ENCODE measurements at places on chromosomes 16 and 17.
A peak's percentile ranks its signal among the peaks of the same experiment; 100 is the strongest.

DNA sequence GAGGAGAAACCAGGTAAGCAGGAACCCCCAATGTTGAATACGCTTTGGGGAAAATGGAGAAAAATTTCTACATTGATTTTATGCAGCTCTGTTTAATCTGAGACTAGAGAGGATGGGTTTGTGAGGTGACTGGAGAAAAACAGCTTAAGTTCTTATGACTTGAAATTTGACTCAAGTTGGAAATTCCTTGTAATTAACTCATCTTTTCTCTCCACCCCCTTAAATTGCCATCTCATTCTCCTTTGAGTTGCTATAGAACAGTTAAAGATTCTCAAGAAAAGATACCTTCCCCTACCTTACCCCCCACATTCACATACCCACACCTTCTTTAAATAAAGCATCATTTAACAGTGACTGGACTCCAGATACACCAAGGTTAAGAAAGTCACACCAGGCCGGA, 24.2 kb downstream of the ZNRF1 start:
- peak; percentile 71 for DNase-seq

GRCh38 chr16:65480281-65481091, 358.6 kb upstream of the CDH11 start:
- no peak for DNase-seq

DNA sequence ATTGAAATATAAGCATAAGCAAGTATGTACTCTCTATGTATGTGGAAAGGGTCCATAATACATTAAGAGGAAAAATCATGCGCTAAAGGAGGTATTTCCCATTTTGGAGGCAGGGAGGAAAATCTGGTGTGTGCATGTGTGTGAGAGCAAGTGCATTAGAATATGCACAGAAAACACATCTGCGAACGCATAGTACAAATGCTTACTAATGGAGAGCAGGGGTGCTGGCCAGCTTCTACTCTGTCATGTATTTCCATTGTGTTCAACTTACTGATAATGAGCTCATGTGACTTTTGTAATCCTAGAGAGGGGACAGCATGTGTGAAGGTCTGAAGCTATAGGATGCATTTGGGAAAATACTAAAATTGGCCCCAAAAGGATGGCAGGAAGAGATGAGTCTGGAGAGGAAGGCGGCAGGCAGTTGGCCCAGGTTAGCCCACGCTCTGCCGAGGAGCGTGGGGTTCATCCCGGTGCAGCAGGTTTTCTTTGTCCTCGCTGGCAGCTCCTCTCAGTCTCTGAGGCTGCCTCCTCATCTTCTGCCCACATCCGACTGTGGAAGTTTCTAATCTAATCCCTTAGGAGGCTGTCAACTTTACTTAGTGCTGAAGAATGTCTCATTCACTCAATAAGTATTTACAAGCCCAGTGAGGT, 17.8 kb upstream of the KSR1 start:
- DNase-seq: no peak

DNA sequence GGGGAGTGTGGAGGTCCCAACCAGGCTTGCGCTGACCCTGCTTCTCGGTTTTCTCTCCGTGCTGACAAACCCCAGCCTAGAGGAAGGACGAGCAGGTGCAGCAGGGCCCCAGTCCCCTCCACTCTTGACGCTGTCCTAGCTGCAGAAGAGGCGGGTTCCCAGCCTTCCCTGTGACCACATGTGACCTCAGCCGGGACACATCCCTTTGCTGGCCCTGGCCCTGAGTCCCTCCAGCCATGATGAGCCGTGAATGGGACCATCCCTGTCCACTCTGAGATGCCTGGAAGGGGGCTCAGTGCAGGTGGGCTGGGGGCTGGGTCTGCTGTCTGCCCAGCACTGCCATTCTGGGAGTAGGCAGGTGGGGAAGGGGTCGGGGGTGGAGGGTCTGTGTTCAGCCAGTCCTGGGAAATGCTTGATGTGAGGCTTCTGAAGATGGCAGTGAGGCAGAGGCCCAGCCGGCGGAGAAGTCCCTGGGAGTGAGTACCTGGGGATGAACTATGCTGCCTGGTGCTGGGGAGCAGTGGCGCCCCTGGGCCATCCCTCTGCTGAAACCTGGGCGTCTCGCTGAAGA, 1.9 kb upstream of the TUBB3 start:
- peak; percentile 26 for DNase-seq

- peak; percentile 64 for DNase-seq
These were observed 2.7 kb downstream of the ZFPM1 start for GRCh38 chr16:88455610-88456355.

DNA sequence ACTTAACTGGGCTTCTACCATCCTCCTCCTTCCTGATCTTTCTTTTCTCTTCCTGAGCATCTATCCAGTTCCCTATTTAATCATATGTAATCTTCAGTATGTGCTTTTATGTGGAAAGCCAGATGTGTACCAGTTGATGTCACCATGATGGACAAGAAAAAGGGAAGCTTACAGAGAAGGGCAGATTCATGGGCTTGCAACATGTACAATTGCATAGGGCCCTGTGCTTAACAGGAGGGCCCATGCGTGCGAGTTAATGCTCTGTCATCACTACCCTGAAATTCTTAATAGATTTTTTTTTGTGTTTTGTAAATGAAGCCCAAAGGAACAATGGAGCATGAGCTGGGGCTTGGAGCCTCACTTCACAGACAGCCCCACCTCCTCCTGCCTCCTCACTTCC, 124.3 kb downstream of the CDH13 start:
- no peak for DNase-seq

GRCh38 chr17:41571561-41572434, at the start of gene KRT9:
TSS of gene KRT9 (minus strand) at chr17:41572059. CDS start at chr17:41571992, 67 bp downstream.
- DNase-seq: no peak

- no peak for DNase-seq
These were observed 51.2 kb downstream of the LITAF start for GRCh38 chr16:11535494-11535893.

DNA sequence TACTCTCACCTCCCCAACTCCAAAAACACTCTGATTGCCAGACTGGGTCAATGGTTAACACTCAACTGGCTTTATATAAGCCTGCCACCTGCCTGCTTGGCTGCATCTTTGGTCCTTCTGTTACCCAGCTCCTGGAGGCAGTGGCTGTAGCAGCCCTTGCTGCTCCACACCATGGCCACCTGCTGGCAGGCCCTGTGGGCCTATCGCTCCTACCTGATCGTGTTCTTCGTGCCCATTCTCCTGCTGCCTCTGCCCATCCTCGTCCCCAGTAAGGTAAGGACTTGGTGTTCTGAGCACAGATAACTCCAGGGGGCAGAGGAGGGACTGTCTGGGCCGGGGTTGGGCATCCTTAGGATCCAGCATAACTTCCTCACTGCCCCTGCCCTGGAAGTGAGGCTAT, at the start of gene SLC13A2:
Gene SLC13A2 (plus strand): TSS at position 103 of the 400 bp plus-strand sequence. CDS start 69 bp downstream, at position 172.
- DNase-seq: no peak

DNA sequence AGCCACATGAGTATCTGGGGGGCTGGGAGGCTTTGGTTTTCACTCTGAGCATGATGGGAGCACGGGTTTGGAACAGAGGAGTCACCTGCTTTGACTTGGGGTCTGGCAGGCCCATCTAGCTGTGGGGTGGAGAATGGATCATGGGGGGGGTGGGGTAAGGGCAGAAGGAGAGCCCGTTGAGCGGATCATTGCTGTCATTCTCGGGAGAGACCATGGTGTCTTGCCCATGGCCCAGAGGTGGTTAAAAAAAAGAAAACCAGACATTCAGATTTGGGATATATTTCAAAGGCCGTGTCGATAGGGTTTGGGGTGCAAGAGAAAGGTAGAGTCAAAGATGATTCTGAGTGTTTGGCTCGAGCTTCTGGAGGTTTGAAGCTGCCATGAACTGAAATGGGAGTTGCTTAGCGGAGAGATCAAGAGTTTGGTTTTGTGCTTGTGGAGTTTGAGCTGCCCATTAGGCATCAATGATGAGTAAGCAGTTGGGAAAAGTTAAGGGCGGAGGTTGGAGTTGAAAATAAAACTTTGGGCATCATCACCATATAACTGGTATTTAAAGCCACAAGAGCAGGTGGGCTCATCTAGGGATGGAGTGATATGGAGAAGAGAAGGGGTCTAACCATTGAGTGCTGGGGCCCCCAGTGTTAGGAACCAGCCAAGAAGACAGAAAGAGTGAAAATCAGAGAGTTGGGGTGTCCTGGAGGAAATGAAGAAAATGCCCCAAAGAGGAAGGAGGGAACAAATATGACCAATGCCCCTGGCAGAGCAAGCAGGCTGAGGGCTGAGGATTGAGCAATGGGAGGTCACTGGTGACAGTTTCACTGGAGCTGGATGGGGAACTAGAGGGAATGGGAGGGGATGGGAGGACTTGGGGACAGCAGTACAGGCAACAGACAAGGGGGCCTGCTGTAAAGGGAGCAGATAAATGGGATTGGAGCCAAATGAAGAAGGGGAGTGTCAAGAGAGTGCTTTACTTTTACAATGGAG, 1.9 kb downstream of the NOD2 start:
- DNase-seq: peak; percentile 94

DNA sequence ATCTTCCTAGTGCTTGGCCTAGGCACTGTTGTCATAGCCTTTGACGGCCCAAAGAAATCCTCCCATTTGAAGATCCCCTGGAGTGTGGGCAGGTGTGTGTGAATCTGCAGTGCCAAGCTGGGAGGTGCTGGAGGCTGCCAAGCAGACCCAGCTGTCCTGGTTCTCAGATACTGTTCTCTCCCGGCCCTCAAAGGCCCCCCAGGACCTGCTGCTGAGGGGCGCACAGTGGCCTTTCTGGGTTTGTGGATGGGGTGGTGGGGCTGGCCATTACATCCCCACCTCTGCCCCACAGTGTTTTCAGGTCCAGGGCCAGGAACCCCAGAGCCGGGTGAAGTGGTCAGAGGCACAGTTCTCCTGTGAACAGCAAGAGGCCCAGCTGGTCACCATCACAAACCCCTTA, 60.5 kb downstream of the MRC2 start:
- DNase-seq: no peak

- peak; percentile 67 for DNase-seq
These were observed 562 bp downstream of the ZC3H7A start for GRCh38 chr16:11796227-11797165.

GRCh38 chr16:87782033-87782432, 16.2 kb upstream of the KLHDC4 start:
- DNase-seq: no peak

DNA sequence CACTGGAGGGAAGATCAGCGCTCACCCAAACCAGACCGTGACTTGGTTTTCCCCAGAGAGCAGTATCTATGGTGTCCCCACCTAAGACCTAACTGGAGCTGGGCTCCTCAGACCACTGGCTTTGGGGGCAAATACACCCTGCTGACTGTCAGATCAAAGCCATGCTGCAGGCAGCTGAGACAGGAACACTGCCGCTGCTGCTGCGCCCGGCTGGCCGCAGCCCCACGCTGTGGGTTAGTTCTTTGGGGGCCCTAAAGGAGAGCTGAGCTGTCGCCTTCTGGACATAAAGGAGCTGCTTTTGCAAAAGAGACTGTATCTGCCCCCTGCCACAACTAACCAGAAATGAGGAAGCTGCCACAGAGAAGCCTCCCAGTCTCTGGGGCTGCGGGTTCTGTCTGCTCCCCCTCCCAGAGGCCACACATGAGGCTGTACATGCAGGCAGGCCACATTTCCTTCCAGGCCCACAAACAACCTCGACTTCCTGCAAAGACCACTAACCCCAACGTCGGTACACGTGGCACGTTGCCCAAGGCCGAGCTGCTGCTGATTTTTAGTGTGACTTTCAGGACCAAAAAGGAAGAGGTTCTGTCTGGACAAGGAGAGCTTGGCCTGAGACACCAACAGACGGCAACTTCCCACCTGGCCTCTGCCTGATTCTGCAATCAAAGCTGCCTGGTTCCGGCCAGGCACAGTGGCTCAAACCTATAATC, 18.2 kb upstream of the ABR start:
- DNase-seq: peak; percentile 85

GRCh38 chr17:29140051-29140621, 40.1 kb downstream of the MYO18A start:
- DNase-seq: peak; percentile 95

GRCh38 chr16:84689111-84689510, 10.7 kb upstream of the USP10 start:
- DNase-seq: no peak
